ENCODE measurements at places on chromosomes 12 and 14.

- DNase-seq: no peak
Measured at GRCh38 chr14:75662966-75663365, 1.9 kb downstream of the TTLL5 start.

- no peak for DNase-seq
Measured at GRCh38 chr12:43011383-43011926, 421.9 kb upstream of the PRICKLE1 start.

DNA sequence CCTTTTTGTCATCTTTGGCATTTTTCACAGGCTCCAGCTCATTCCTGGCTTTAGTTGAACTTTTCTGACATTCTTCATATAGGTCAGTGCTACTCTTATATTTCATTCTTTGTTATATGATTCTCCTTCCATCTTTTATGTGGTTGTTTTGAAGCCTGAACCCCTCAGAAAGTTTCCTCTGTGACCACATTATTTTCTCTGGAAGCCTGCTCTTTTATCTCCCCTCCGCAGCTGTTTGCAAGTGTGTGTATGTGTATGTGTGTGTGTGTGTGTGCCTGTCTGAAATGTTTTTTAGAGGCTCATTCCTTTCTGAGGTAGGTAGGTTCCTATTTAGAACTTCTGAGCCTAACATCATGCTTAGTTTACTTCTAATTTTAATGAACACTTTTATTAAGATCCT, 47.6 kb downstream of the ANO4 start:
- no peak for DNase-seq

- DNase-seq: no peak
Measured at GRCh38 chr14:44963044-44963528, 1.1 kb downstream of the TOGARAM1 start.

DNA sequence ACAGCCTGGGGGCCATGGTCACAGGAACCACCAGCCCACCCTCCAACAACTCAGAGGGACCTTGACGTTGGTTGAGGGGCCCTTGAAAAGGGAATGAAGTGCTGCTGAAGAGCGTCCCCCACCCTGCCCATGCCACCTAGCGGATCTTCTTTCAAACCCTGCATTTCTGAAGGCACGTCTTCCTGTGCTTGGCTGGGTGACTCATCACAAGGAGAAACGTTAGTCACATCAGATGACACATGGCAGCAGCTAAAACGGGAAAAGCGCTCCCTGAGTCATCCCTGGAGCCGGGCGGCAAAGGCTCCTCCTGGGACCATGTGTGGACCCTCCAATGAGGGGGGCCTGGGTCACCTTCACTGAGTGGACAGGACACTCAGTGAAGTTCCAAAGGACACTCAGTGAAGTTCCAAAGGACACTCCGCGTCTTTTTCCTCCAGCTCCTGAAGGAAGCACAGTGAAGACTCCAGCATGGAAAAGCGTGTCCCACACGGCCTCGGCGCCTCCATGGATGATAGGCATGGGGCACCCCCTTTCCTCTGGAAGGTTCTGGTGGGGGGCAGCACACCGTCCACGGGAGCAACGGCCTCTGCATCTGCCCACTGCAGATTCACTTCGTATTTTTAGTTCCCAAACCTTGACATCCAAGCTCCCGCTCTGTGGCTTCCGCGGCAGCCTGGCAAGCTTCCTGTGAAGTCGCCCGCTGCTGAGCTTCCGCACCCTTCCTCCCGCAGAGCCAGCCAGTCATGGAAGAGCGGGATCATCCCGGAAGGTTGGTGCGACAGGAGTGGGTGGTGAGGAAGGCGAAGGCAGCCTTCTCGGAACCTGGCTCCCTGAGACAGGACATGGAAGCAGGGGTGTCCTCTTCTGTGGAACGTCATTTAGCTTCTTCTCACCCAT, 383.4 kb downstream of the VRK1 start:
- no peak for DNase-seq

DNA sequence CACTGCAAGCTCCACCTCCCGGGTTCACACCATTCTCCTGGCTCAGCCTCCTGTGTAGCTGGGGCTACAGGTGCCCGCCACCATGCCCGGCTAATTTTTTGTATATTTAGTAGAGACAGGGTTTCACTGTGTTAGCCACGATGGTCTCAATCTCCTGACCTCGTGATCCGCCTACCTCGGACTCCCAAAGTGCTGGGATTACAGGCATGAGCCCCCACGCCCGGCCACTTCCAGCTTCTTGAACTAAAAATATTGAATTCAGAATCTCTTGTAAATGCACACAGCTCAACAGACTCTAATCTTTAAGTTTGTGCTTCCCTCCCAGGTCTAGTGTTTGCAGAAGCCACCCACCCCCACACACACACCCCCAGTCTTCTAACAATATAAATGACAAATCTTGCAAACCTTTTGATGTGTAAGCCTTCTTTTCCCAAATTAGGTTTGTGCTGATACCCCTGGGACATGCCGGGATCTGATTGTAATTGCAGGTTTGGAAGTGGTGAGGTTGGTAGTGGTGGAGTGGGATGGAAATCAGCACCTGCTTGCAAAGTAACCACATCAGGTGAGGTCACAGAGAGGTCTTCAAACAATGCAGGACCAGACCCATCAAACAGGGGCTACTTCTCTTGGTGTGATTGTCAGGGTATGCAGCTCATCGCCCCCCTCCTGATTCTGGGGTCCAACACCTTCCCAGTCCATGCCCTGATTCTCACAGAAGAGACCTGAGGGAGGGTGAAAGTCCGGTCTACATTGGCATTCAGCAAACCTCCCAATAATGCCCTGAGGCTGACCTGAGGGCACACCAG, 51.4 kb upstream of the GPR132 start:
- no peak for DNase-seq

DNA sequence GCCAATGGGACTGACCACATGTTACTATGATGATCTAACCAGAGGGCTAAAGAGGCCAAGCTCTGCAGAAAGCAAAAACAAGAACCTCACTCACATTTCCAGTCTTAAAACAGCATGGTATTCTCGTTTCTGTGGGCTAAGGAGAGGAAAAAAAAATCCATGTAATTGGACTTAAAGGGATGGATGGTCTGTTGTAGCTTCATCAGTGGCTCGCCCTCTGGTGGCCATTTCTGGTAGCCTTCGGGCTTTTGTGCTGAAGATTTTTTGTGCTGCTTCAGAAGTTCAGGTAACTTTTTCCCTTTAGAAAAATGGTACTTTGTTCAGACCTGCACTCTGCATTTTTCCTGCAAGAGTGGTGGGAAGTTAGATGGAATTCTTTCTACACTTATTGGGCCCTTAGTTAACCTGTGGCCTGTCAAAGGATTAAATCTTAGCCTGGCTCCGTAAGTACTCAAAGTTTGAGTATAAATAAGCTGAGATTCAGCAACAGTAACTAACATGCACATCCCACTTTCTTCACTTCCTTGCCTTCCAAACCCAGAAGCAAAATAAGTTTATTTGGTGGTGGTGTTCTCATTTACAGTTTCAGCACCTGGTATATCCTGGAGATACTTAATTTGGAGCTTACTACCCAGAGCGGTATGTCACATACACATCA, 22.3 kb downstream of the DCAF4 start:
- peak; percentile 28 for DNase-seq

- DNase-seq: no peak
Measured at GRCh38 chr12:25995906-25996305, 37.4 kb downstream of the RASSF8 start.

DNA sequence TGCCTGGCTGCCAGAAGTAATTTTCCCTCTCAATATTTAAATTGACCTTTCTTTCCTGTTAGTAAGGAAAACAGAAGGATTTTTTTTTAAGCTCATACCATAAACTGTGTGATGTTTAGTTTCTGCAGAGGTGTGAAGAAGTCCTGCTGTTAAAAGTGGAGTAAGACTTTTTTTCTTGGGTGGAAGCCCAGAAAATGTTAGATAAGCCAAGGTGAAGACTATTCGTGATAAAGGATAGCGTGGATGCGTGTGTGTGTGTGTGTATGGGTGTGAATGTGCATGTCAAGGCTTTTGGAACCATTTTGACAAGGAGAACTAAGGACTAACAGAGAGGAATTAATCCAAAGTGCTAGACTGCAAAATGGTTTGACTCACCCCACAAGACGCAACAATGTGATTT, 152.9 kb upstream of the SEL1L start:
- DNase-seq: no peak

DNA sequence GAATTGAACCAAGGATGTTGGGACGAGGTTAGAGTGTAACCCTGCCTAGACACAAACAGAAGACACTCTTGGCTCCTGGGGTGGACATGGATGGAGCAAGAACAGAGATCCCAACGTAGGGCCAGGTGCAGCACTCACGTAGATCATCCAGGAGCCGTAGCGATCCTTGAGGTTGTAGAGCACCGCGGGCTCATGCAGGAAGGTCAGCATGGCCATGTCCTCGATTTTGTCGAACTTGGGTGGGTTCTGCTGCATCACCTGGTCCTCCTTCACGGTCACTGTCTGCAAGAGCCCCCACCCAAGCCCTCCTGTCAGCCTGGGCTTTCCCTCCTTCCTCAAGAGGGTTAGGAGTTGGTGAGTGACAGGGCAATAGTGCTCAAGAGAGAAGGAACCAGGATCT, 2.5 kb downstream of the MYH7 start:
- no peak for DNase-seq

GRCh38 chr12:43154498-43155045, 397.4 kb downstream of the ADAMTS20 start:
- DNase-seq: no peak

- DNase-seq: no peak
Measured at GRCh38 chr12:116441292-116441691, 117.9 kb upstream of the MAP1LC3B2 start.

- peak; percentile 72 for DNase-seq
Measured at GRCh38 chr12:6341417-6342139, at the start of gene TNFRSF1A. Gene TNFRSF1A, minus strand, starts transcription at chr12:6342076. Its CDS starts 262 bp downstream, at chr12:6341814.

DNA sequence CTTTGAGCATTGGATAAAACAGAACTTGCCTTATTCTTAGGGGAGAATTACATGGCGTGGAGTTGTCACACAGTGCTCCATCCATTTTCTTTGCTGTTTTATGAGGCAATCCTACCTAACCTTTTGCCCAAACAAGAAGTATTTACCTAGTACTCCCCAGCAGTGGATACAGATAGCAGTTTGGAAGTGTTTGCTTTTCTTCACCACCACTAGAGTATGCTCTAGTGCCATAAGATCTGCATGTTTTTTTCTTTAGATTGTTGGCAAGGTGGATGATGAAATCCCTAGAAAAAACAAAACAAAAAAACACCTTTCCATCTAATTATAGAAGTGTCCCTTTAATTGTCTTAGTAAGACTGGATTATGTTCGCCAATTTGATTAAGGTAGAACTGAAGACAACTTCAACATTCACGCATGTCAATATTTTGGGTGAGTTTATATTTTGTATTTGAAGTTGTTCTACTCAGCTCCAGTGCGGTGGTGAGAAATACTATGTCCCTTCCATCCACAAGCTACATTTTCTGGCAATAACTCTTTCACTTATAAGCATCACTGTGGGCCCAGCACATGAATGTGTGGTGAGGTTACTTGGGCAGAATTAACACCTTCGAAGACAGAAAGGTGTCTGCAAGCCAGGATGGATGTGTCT, 23.6 kb upstream of the TMEM260 start:
- DNase-seq: peak; percentile 38

DNA sequence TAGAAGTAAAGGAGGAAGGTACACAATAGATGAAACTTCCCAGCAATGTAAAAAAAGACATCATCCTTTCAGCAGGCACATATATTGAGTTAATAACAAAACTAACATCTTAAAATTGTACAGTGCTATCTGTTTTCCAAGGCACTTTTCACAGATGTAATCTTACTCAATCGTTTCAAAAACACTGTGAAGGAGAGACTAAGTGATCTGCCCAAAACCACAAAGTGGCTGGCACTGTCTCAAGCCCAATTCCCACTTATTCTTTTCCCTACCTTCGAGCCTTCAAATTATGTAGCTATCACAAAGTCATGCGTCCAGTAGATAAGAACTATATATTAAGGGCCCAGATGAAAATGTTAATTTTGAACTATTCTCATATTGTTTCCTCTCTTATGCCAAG, 193.6 kb upstream of the RASSF8 start:
- DNase-seq: no peak

GRCh38 chr14:85313560-85314207, 216.3 kb upstream of the FLRT2 start:
- DNase-seq: no peak

DNA sequence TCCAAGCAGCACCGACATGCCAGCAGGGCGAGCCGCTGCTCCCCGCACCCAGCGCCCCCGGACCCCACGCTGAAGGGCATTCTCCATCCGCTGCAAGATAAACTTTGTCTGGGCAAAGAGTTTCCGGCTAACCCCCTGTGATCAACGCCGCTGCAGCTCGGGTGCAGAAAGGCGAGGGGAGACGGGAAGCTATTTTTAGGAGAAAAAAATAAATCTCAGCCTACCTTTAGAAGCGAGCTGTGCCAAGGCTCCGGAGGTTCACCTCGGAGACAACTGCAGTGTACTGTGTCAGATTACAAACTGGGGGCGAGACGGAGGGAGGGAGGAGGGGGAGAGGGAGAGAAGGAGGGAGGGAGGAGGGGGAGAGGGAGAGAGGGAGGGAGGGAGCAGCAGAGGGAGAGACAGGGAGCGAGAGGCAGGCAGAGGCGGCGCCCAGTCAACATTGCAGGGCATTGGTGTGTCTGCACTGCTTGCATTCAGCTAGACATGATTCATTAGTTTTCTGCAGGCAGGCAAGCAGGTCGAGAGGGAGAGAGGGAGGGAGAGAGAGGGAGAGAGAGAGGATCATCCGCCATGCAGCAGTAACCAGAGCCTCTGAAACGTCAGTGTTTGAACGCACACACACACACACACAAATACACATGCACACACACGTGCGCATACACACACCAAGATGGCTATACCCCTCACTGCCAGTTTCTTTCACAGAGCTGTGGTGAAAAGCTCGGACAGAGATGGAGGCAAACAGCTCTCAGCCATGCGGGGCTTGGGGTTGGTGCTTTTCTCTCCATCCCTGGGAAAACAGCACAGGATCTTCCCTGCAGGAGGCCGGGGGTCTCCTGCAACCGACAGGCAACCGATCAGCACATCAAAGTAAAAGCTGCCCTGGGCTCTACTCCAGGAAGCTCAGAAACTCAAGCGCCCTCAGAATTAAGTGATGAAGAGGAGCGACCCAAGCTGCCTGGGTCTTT, at the start of gene RIMBP2:
Gene RIMBP2, minus strand, starts transcription at position 302 of the 971 bp plus-strand sequence. CDS start 237,286 bp downstream, outside the sequence.
- DNase-seq: peak; percentile 6

GRCh38 chr14:63760014-63760413, 32.1 kb upstream of the SGPP1 start:
- no peak for DNase-seq

DNA sequence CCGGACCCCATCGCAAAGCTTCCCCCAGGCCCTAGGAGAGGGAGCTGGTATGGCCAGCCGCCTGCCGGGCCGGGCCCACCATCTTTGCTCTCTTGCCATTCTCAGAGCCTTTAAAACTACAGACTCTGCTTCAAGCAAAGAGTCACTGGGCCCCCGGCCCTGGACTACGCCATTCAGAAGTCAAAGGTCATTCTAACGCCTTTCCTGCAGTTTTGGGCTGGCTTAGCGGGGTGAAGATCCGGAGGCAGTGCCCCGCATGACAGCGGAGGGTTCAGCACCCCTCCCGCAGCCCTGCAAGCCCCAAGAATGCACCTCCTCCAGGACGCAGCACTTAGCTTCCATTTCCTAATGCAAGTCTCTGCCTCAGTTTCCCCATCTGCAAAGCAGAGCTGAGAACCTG, 38.3 kb upstream of the MEG3 start:
- no peak for DNase-seq
